ENCODE measurements at places on chromosomes 7 and 10. TPM values are rescaled to one million over a fixed set of nuclear protein-coding genes. Genes with fewer than 3 reads are reported as not detected.

DNA sequence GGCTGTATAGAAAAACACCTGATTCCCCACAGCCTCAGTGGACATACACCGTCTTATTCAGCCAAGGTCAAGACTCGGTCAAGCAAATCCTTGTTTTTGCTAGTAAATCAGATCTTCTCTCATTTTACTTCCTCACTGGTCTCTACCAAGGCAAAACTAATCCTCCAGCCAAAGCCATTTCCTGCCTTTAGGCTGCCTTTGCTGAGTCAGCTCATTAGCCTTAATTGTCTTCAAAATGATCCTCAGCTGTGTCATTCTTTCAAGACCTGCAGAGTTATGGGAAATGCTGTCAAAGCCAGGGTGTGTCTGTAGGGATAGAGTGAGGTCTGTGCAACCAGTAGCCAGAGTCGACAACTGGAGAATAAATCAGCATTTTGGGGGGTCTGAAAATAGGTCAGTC is 107.2 kb upstream of the FAM180A start:
- H3K4me1 ChIP-seq: peaks cover 3% of the 10 kb centered on the region
- no peaks in the 10 kb centered on the region for H3K27me3 ChIP-seq
- H3K4me3 ChIP-seq: no peak overlapping the region
- no peaks in the 10 kb centered on the region for H3K36me3 ChIP-seq

DNA sequence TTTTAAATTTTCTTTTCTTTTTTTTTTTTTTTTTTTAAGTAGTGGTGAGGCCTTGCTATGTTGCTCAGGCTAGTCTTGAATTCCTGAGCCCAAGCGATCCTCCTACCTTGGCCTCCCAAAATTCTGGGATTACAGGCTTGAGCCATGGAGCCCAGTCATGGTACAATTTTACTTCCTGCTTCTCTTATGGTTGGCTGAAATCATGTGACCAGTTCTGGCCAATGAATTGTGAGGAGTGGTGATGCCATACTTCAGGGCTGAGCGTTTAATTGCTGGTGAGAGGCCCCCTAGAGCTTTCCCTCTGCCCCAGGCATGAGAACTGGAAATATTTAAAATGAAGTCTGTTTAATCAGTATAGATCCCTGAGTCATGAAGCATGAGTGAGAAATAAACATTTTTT is 22.2 kb upstream of the BAIAP2L1 start:
- H3K4me3 ChIP-seq: no peak overlapping the region
- peaks cover 18% of the 10 kb centered on the region for H3K27me3 ChIP-seq
- peaks cover 7% of the 10 kb centered on the region for H3K4me1 ChIP-seq
- H3K27ac ChIP-seq: no peak overlapping the region

DNA sequence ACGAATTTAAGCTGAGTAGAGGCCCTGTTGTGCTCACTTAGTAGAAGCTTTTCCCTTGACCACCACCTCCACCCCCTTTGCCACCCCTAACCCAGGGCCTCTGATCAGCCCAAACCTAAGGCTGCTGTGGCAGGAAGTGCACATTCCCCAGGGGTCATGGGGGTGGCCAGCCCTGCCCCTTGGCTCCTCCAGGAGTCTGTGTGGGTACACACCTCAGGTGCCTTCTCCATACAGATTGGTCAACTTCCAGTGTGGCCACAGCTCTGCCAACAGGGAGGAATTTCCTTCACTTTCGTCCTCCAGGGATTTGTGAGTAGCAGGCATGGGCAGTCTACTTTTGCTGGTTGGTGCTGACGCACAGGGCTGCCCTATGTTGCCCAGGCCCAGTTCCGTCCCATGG is 249.9 kb upstream of the ZNF32 start:
- H3K36me3 ChIP-seq: no peaks in the 10 kb centered on the region
- H3K4me1 ChIP-seq: peaks cover 5% of the 10 kb centered on the region
- no peak overlapping the region for H3K27ac ChIP-seq
- no peaks in the 10 kb centered on the region for H3K27me3 ChIP-seq

DNA sequence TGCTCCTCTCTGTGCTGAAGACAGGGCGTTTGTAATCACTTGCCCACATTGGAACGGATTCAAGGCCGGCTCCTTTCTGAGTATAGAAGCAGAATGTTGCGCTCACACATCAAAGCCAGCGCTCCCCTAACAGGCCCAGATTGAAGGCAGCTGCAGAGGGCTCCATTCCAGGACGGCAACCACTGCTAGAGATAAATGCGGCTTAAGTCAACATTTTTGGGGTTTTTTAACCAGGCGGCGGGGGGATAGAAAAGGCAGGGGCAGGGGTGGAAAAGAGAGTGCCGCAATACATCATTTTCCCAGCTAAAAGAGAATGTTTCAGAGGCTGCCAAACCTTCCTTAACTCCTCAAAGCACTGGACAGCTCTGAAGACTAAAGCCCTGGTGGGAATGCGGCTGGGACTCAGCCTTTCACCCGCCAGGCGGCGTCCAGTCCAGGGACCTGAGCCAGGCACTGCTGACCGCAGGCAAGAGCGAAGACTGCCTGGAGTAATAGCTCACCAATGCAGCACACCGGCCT is 189.6 kb downstream of the TNS3 start:
- no peak for DNase-seq
- H3K27ac ChIP-seq: no peak overlapping the region
- H3K36me3 ChIP-seq: no peaks in the 10 kb centered on the region
- no peak overlapping the region for H3K4me3 ChIP-seq
- H3K4me1 ChIP-seq: peaks cover 3% of the 10 kb centered on the region
- no peaks in the 10 kb centered on the region for H3K27me3 ChIP-seq

The CCDC172 gene
- total RNA-seq: not detected

DNA sequence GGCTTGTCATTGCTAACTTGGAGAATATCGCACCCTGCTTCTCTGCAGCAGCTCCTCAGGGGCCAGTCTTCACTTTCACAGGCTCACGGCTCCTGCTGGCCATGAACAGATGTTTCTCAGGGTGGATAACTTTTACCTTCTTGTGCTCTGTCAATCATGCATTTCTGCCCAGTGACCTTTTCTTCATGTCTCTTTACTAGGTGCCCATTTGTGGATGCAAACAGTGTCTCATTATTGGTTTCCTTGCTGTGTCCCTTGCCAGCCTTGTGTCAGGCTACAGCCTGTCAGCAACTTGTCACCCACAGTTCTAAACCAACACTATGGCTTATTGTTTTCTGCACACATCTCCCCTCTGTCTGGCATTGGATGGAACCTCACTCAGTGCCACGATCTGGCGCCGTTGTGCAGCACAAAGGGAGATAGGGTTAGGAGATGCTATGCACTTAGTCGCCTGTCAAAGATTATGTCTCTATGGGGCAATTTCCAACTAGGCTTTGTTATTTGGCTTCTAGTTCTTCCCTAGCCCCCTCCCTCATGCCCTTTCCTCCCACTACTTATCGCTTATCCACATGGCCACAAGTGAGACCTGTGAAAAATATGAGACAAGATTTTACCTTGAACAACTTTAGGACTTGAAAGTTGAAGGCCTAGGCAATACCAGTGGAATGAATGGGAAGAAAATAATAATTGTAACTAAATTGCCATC is 45.7 kb upstream of the NXPH1 start:
- H3K4me1 ChIP-seq: no peaks in the 10 kb centered on the region

The TFPI2 gene
- total RNA-seq: not detected

DNA sequence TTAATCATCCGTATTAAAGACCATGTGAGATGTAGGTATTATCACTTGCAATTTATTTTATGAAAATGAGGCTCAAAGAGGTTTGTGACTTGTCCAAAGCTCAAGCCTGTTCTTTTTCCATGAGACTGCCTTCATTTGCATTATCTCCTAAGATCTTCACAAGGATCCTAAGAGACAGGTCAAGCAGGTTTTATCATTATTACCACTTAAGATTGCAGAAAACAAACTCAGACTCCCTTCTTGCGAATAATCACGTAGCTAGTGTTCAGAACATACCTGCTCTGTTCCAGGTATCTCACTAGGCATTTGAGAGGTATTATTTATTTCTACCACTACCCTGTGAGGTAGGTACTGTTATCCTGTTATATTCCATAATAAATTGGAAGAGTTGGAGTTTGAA is 64.8 kb downstream of the ZNRF2 start:
- no peaks in the 10 kb centered on the region for H3K27me3 ChIP-seq
- H3K4me1 ChIP-seq: peaks cover 14% of the 10 kb centered on the region
- DNase-seq: no peak
- no peak overlapping the region for H3K4me3 ChIP-seq
- peak overlapping the region; percentile 68 for H3K27ac ChIP-seq
- no peaks in the 10 kb centered on the region for H3K36me3 ChIP-seq

The OR9A2 gene
- not detected for total RNA-seq

DNA sequence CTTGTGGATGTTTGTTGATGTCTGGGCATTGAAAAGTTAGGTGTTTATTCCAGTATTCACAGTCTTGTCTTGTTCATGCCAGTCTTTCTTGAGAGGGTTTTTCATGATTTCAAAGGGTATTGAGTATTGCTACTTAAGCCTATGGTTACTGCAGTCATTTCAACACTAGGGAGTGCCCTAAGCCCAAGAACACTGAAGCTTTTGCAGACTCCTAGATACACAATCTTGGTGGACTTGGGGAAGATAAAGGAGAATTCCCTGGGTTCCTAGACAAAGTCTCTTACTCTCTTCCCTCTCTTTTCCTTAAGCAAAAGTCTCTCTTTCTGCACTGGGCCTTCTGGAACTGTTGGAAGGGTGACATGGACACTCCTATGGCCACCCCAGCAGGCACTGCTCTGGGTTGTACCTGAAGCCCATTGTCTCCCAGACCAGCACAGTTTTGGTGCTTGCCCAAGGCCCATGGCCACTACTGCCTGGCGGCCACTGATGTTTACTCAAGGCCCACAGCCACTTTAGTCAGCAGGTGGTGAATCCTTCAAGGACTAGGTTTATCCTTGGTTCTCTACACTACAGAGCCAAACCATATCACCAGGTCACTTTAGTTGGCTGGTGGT is 24.9 kb downstream of the SAMD9 start:
- H3K27me3 ChIP-seq: no peaks in the 10 kb centered on the region
- no peak for DNase-seq
- no peaks in the 10 kb centered on the region for H3K36me3 ChIP-seq
- H3K4me1 ChIP-seq: no peaks in the 10 kb centered on the region
